Heart right ventricle (tissue), 16 donors: ENCODE measurements at places on chromosomes 12 and 14. TPM values are rescaled to one million over a fixed set of nuclear protein-coding genes. Genes with fewer than 3 reads are reported as not detected.

- no peak for DNase-seq
These were observed 458.1 kb downstream of the PCNX1 start for GRCh38 chr14:71365361-71365760.

GRCh38 chr12:97313471-97314190 lies 149.0 kb upstream of the RMST start:
- DNase-seq = no peak

GRCh38 chr12:58414398-58414871 lies 473.1 kb downstream of the ATP23 start:
- DNase-seq = no peak

LRTM2 gene
- total RNA-seq = not detected

SNRPF gene
- 19.4 TPM for total RNA-seq

DNA sequence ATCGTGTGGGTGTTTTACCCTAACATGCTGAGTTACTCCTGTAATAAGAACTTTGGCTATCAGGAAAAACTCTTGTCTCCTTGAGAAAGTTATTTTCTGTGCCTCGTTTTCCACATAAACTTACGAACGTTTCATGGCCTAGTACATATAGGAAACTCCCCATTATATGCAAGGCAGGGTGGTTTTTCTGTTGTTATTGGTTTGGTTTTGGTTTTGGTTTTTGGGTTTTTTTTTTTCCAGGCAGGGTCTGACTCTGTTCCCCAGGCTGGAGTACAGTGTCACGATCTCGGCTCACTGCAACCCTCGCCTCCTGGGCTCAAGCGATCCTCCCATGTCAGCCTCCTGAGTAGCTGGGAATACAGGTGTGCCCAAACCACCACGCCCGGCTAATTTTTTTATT lies 5.5 kb downstream of the OR6C3 start:
- DNase-seq = no peak

- no peak for DNase-seq
These were observed 36.3 kb downstream of the SNRNP35 start for GRCh38 chr12:123494124-123494851.

LRRC43 gene
- 0.65 TPM for total RNA-seq

ANKRD33 gene
- not detected for total RNA-seq
